ENCODE measurements at places on chromosomes 1 and 21.

- DNase-seq = no peak
Measured at GRCh38 chr1:244674446-244674845, 21.5 kb downstream of the DESI2 start.

DNA sequence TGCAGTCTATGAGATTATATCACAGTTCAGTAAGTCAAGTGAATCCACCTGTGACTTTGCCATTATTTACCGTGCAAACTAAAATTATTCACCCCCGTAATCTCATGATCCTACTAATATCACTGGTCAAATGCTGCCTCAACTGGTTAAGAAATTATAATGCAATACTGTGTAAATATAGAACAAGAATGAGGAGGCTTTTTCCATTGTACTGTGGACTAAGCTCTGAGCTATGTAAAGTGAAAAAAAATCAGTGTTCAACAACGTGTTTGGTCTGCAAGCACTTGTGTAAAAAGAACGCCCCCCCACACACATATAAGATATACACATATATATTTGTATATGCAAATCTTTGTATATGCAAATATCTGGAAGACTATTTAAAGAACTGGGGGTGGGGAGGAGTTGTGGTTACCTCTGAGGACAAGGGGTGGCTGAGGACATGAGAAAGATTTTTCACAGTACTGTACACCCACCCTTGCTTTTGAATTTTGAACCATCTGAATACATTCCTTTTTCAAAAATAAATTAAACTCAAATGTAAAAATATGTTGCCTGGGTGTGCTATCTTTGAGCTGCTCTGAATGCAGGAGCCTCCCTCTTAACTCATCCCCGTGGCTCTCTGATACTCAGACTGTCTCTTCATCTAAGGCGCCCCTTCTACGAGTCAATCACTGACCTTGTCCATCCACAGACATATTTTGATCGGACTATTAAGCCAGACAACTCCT lies 57.0 kb downstream of the PTP4A2 start:
- DNase-seq = no peak

DNA sequence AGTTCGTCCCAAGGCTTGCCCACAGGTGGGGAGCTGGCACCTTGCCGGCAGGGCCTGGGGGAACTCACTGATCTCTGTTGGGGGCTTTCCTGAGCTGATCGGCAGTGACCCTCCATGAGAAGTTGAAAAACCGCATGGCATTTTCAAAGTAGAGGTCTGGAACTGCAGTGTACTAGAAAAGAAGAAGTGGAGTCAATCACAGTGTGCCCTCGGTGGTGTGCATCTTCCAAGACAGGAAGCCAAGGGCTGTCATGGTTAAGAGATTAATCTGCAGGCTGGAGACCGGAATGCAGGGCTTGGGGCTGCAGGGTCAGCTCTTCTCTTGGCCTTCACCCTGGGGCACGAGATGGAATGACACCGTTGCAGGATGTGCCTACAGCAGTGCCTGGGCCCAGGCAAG lies 56.8 kb downstream of the ECE1 start:
- no peak for DNase-seq

DNA sequence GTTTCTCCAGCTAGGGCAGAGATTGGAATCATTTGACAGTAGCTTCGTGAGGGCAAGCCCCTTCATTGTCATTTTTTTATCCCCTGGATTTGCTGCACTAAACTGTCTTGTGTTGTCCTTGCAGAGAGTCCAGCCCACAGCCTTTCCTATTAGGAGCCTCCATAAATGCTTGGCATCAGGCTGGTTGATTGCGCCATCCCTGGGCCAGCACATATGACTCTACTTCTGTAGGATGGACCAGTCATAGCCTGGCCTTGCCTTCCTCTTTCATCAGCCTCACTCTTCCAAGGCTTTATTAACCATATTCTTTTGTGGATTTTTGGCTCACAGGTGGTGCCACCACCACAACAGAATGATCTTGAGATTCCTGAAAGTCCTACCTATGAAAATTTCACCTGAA lies 31.4 kb downstream of the LY9 start:
- no peak for DNase-seq

GRCh38 chr1:24437631-24438396 lies 22.2 kb downstream of the NIPAL3 start:
- no peak for DNase-seq

GRCh38 chr1:2466270-2466665 lies 9.8 kb upstream of the PLCH2 start:
- no peak for DNase-seq

- no peak for DNase-seq
Measured at GRCh38 chr1:151108331-151108730, 37.8 kb downstream of the GABPB2 start.

- DNase-seq = no peak
Measured at GRCh38 chr1:220669005-220669404, 21.2 kb upstream of the C1orf115 start.

DNA sequence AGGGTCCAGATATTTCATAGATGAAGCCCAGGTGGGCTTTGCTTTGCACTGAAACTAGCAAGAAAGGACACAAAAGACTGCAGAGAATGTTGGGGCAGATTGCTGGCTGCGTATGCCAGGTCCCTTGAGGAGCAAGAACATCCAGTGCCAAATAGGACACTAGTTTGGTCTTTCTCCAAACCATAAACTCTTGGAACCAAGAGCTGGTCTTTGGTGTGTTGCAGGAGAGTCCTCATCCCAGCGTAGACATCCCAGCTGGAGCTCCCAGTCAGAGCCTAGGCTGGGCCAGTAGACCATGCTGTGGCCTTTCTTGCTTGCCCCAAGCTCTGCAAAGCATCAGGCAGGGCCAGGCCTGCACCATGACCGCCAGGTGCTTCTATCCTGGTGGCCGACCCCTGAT lies 87.5 kb downstream of the ATP5PO start:
- DNase-seq = no peak

- no peak for DNase-seq
Measured at GRCh38 chr1:60162936-60163335, 89.4 kb upstream of the C1orf87 start.

GRCh38 chr1:82706741-82707140 lies 906.0 kb downstream of the ADGRL2 start:
- no peak for DNase-seq

GRCh38 chr1:23557471-23558124 lies 1.7 kb downstream of the ID3 start:
- no peak for DNase-seq

GRCh38 chr1:22250724-22251123 lies 107.8 kb upstream of the WNT4 start:
- DNase-seq = no peak

DNA sequence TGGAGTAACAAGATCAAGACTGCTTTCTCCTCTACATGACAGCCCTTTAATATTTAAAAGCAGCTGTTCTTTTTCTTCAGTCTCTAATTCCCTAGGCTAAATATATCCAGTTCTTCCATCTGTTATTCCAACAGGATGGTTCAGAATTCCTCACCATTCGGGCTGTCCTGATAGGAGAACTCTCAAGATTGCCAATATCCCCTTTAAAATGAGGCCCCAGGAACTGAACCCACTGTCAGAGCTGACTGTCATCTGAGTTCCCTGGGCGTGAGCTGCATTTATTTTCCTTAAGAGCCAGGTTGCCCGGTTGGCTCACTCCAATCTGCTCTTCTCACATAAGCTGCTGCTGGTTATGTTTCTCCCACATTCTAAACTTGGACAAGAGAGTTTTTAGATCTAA lies 177.6 kb downstream of the MIS18A start:
- DNase-seq = no peak

- no peak for DNase-seq
Measured at GRCh38 chr1:25876693-25877077, 1.2 kb upstream of the PAQR7 start.

DNA sequence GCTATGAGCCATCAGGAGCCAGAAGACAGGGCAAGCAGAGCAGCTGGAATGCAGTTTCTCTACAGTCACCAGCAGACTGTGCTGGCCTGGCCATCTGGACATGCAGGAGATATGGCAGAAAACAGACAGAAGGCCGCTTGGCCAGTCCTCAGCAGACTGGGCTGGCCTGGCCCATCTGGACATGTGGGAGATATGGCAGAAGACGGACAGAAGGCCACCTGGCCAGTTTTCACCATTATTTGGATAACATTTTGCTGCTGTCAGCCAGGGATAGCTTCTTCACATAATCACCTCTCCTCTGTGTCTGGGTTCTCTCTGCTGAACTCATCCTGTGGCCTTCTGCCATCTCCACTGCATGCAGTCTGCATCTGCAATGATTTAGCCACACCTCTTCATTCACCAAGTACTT lies 25.0 kb upstream of the CACYBP start:
- no peak for DNase-seq

DNA sequence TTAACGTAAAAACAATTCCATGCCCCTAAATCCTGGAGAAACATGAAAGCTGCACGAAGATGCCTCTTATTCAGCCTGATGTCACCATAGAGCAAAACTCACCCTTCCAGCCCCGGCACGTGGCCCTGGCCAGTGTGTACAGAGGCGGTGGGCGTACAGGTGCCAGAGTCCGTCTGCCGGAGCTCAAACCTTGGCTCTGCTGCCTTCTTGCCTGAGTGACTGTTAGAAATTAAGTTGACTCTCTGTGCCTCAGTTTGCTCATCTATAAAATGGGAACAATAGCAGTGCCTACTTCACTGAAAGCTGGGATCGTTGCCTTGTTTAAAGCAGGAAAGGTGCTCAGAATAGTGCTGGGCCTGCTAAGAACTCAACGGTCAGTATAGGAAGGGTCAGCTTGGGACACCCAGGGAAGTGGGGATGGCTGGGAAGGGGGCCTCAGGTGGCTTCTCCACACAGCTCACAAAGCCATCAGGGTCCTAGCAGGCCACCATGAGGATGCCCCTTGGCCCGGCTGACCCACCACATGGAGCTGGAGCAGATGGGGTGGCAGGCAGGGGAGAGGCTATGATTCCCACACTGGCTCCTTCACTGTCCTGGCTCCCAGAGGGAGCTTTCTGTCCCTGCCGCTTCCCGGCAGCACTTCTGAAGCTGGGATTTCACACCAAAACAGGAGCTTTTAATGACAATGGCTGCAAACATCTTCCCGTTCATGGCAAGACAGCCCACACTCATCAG lies 237.2 kb downstream of the NPHP4 start:
- no peak for DNase-seq

DNA sequence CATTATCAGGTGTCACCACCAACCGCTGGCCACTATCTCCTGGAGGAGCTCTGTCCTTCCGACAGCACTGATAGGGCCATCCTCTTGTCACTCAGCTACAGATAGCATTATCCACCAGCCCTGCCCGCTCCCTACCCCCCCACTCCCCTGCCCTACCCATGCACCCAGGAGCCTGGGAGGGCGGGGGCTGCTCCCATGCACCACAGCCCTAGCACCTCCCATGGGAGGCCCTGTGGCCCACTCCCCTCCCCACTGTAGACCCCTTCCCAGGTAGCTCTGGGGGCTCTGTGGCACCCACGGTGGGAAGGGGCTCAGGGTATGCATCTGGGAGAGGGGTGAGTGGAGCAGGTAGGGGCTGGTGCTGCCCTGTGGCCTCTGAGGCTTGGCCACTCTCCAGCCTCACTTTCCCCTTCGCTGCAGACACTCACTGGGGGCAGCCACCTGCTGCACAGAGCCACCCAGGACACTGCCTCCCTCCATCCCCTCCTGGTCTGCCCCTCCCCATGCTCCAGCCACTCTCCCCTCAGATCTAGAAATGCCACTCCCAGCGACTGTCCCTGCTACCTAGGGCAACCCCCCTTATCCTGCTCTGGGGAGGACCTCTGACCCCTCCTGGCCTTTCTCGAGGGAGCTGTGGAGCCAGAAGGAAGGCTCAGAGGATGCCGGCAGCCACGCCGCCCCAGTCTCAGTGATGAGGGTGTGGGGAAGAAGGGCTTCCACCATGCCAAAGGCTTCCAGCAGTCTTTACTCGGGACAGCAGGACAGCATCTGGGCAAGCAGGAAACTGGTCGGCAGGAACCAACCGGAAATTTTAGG lies 58.5 kb downstream of the WNT9A start:
- no peak for DNase-seq

DNA sequence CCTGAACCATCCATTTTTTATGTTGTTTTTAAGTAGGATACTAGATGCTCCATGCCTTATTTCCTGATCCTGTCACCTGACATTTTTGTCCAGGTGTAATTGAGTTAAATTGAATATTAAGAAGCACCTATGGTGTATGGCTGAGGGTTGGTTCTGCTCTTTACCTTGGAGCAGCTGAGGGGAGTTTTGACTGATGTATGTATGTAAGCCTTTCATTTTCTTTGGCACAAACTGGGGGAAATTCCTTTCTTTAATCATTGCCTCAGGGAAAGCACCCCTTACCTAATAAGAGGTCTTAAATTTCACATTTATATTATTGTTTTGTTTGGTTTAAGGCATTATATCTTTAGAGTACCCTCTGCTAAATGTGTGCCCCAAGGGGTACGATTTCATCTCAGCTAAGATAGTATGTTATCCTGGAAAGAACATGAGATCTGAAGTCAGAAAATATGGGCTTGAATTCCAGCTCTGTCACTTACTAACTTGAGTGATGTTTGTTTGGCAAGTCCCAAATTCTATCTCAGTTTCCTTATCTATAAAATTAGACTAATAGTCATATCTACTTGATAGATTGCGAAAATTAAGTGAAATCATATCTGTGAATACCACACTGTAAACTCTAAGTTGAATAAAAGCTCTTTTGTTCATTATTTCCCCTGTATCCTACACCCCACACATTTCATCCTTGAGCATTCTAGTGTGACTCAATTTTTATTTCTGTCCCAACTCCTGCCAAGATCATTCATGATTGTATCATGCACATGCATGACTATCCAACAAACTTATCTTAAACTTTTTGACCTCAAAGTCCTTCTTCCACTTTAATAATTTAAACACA lies 57.7 kb upstream of the NUF2 start:
- no peak for DNase-seq

- no peak for DNase-seq
Measured at GRCh38 chr1:13769212-13769611, 69.2 kb downstream of the PRDM2 start.

GRCh38 chr1:178232108-178232507 lies 138.2 kb downstream of the RASAL2 start:
- no peak for DNase-seq

GRCh38 chr1:179230251-179230650 lies 774 bp upstream of the ABL2 start:
- no peak for DNase-seq

- no peak for DNase-seq
Measured at GRCh38 chr1:7264101-7264500, 478.8 kb downstream of the CAMTA1 start.

- DNase-seq = no peak
Measured at GRCh38 chr1:227065311-227065710, 125.2 kb downstream of the COQ8A start.

GRCh38 chr21:33668180-33668579 lies 25.9 kb downstream of the ITSN1 start:
- DNase-seq = no peak

GRCh38 chr1:3745071-3745470 lies 7.2 kb upstream of the CCDC27 start:
- DNase-seq = no peak

- no peak for DNase-seq
Measured at GRCh38 chr1:53409233-53409632, 50.0 kb upstream of the DMRTB1 start.

All from GM18507 (cell line).